ENCODE measurements at places on chromosomes 11 and 22.

DNA sequence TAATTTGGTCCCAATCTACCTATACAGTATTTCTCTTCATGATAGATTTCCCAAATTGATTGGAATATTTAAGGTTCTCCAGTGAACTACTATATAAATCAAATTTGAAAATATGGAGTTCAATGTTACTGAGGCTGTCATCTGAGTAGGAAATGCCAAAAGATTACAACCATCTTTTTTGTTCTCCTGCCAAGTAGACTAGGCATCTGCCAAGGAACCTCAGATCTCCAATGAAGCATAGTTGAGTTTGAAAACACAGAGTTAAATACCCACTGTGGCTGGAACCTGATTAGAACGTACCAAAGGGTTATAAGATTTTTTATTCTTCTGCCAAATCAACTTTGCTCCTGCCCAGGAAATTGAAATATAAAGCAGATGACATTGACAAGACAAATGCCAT lies 330.9 kb downstream of the CNTN5 start:
- no peak for DNase-seq

- no peak for DNase-seq
Observed at GRCh38 chr22:43530349-43531201, 118.8 kb downstream of the MPPED1 start.

DNA sequence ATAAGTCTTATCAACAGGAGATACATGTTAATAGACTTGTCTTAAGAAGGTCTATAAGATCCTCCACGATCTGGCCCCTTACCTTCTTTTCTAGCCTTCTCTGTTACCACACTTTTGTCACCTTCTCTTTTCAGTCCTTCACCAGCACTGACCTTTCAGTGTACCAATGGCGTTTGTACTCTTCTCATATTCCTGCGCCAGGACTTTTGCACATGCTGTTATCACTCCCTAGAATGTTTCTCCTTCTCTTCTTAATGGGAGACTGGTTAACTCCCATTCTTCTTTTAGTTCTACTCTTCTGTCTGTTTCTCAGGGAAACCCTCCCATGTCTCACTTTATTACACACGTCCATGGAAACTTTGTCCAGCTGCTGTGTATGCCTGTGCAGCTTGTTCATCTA lies 4.4 kb upstream of the EED start:
- no peak for DNase-seq

DNA sequence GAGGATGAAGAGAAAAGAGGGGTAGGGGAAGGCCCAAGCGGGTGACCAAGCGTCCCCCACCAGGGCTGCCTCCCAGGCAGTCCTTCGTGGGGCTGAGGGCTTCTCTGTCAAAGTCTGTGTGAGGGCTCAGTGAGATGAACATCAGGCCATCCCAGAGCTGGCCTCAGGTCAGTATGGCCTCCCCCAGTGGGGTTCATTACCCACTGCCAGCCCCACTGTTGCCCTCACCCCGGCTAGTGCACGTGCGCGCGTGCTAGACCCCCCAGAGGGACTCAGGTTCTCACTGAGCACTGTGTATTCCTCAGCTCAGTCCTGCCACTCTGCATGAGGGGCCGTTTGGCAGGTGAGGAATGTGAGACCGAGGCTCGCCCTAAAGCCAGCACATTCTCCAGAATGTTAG lies 3.3 kb downstream of the KDELR3 start:
- DNase-seq = no peak

GRCh38 chr11:103079833-103080232 lies 12.1 kb downstream of the DCUN1D5 start:
- peak; percentile 11 for DNase-seq

DNA sequence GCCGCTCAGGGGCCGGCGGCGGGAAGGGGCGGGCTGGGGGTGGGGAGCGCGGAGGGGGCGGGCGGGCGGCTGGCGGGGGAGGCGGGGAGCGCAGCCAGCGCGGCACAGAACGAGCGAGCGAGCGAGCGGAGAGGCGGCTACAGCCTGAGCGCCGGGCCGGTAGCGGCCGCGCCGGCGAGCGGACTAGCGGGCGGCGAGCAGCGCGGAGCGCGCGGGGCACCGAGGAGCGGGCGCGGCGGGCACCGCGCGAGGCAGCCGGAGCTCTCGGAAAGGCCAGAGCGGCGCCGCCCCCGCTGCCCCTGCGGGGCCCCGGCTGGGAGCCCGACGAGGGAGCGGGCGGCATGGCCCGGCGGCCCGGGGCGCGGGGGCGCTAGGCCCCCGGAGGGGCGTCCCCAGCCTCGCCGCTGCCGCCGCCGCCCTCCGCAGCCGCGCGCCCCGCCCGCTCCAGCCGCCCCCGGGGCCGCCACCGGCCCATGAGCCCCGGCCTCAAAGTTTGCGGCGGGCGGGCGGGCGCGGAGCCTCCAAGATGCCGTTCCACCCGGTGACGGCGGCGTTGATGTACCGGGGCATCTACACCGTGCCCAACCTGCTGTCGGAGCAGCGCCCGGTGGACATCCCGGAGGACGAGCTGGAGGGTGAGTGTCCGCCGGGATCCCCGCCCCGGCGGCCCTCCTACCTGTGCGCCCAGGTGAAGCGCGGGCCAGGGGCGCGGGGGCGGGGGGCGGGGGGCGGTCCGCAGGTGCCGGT lies at the start of gene CABP7:
Gene CABP7 (plus strand): TSS at position 105 of the 747 bp plus-strand sequence. CDS start 422 bp downstream, at position 527.
- DNase-seq = no peak

DNA sequence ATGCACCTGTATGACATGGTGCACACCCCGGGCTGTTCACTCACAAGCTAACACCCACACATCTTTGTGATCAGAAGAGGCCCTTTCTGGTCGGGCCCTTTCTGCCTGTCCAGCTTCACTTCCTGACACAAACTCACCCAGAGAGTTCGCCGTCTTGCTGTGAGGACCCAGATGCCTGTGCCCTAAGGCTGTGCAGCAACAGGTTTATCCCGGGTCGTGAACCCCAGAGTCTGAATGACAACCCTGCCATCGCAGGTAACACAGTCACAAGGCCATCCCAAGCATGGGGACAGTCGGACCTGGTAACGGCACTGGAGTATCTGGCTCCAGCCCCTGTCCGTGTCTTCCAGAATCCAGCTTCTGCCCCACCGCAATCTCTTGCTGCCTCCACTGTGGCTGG lies 235.1 kb downstream of the BUD13 start:
- no peak for DNase-seq

- DNase-seq = no peak
Observed at GRCh38 chr11:129387434-129387833, 11.8 kb downstream of the BARX2 start.

- DNase-seq = no peak
Observed at GRCh38 chr11:34826384-34826726, 89.8 kb downstream of the APIP start.

GRCh38 chr11:24642648-24643047 lies 145.8 kb downstream of the LUZP2 start:
- DNase-seq = no peak

DNA sequence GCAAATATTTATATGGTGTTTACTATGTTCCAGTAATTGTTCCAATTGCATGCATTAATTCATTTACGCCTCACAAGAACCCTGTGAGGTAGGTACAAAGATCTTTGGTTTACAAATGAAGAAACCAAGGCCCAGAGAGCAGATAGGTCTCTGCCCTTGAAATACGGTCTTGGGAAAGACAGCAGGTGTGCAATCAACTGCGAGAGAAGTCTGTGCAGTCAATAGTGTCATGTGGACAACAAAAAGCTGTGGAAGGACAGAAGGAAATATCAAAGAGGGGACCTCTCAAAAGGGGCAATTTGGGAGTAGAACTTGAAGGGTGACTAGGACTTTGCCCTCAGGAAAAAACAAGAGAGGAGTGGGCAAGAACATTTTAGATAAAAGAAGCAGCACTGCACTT lies 8.9 kb downstream of the CNTF start:
- DNase-seq = no peak

- peak; percentile 25 for DNase-seq
Observed at GRCh38 chr22:29478326-29479276, 1.4 kb upstream of the NEFH start.

DNA sequence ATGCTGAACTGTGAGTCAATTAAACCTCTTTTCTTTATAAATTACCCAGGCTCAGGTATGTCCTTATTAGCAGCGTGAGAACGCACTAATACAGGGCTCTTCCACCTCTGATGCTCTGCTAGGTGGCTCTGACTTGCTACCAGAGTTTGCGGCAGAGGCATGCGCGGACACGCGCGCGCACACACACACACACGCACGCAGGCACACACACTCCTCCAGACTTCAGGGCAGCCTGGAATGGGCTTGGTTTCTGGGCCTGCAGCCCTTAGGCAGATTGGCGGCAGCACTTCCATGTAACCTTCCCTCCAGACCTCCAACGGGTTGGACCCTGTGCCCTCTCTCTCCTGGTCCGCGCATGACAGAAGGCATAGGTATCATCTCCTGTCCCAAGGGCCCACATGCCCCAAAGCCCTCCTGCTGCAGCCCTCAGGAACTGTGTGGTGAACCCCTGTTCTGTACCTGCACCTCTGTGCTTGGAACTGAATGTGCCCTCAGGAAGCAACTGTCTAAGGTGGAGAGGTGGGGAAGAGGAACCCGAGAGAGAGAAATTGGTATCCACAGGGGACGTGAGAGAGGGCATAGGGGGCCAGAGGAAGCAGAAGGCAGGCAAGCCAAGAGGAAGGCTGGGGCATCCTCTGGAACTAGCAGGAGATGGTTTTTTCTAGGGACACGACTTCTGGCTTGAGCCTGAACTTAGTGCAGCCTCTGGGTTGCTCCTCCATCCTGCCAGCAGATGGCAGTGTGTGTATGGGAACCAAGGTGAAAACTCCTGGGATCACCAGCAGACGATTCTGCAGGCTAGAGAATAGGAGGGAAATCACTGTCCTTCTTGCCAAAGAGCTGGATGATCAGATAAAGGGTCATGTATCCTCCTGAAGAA lies 23.4 kb upstream of the RIC3 start:
- peak; percentile 69 for DNase-seq

GRCh38 chr11:55357560-55358184 lies 10.1 kb upstream of the OR4A15 start:
- DNase-seq = no peak

DNA sequence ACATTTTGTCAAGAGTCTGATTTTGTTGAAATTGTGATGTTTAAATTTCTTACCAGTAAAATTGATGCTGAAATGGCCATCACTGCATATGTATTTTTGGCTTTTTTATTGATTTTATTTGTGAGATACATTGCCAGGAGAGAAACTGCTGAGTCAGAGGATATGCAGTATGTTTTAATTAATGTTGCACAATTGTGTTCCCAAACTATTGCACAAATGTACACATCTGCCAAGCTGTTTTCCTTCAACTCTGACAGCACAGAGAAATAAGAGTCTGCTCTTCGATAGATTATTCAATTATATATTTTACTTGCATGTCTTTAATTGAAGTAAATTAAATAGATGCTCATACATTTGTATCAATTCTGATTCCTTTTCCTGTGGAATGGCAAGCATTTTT lies 640.2 kb upstream of the LUZP2 start:
- DNase-seq = peak; percentile 11

GRCh38 chr22:19864538-19865106 lies 9.9 kb upstream of the GNB1L start:
- no peak for DNase-seq

DNA sequence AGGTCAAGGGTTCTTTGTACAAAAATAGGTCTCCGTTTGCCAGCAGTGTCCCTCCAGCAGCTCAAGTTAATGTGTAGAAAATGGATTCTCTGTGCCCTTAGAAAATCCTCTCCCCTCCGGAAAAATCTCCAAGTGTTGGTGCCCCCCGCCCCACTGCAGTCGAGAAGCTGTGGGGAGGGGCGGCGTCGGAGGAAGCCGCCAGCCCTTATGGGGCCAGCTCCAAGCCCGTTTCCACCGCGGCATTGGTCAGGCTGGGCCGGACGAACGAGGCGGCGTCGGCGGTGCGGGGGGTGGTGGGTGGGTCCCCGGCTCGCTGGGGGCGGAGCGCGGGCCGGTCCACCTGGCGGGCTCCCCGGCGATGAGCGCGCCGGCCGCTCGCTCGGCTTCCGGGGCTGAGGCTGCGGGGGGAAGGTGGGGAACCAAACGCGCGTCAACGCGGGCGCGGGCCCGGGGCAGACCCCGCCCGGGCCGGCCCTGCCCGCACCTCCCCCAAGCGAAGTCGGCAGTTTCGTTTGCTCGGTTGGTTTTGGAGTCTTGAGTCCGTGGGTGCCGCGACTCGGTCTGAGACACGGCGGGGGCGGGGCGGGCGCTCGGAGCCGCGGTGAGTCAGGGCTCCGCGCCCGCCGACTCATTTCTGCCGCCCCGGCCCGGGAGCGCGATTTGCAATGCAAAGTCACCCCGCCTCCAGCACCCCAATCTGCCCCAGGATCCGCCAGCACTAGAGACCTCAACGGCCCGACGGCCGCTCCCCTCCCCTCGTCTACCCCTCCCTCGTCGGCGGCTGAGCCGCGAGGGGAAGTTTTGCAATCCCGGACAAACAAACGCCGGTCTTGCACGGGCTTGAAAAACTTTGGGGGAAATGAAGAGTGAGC lies 1.4 kb downstream of the ASCL2 start:
- DNase-seq = no peak

DNA sequence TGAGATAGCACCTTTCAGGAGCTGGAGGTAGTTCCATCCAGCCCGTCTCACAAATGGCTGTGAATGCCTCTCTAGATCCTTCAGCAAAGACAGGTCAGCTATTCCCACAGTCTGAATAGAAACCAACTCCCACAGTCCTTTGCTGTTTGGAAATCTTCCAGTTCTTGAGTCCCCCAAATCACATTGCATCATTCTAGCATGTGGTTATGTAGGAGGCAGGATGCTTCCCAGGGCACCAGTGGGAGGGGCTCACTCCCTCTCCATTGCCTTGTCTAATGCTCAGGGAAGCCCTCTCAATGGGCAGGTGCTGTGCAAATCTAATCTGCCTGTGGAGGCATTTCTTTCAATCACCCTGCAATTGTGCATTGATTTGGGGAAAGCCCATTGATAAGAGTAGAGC lies 14.6 kb downstream of the NAV2 start:
- DNase-seq = peak; percentile 67

DNA sequence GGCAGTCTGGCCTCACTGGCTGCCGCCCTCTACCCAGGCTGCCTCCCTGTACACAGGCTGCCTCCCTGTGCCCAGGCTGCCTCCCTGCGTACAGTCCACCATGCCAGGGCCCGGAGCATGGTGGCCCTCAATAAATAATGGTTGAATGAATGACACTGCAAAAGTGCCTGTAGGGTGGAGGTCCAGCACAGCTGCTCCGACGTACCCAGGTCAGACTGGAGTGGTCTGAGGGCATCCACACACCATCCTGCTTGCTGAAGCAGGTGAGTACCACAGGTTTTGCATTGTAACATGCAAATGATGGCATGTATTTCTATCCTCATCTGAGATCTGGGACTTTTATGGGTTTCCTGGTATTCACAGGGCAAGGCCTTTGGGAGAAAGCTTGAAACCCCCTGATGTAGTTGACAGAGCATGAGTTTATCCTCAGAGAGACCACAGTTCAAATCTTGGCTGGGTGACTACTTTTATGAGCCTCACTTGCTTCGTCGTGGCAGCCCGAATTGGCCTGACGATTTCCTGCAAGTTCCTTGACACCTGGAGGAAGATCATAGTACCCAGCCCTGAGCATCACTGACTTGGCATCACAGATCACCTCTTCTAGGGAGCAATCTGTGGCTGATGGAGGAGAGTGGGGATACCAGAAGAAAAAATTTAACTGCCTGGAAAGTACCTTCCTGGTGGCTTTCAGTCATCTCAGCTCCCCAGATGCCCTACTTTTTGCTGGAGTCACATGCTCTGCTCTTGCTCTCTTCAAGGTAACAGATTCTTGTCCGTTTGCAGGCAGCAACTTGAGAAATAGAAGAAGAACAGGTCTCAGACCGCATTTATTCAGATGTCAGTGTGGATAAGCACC lies 16.0 kb upstream of the CYB5R3 start:
- DNase-seq = no peak
